ENCODE measurements at places on chromosomes 3 and 15.

DNA sequence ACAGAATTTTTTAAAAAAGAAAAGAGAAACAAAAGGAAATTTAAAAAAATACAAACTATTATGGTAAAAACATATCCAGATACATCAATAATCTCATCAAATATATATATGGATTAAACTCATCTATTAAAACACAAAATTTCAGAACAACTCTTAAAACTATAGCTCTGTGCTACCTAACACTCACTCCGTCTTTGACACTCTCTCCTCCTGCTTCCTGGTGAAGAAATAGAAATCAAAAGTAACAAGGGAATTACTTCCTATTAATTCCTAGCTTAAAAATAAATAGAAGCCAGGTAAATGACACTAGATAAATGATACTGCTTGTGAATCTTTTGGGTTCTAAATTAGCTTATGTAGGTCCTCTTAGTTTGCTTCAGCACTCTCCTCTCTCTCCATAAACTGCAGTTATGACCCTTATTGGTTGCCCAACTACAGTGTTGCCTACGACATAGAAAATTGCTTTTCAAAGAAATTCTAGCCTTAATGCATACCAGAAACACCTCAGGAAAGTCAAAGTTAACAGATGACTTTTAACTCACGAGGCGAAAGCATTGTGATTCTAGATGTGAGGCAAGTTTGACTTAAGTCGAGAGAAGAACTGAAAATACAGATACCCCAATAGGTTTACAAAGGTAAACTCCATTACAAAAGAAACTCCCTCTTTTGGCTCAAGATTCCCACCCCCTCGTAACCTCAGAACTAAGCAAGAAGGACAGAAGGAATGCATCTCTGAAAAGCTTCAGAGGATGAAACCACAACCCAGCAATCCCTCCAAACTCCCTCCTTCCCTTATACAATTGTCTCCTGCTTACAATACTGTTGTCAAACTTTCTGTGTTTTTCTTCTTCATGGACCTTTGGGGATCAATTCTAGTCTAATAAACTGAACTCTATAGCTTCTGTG lies 394.7 kb downstream of the FGF12 start:
- DNase-seq: no peak

DNA sequence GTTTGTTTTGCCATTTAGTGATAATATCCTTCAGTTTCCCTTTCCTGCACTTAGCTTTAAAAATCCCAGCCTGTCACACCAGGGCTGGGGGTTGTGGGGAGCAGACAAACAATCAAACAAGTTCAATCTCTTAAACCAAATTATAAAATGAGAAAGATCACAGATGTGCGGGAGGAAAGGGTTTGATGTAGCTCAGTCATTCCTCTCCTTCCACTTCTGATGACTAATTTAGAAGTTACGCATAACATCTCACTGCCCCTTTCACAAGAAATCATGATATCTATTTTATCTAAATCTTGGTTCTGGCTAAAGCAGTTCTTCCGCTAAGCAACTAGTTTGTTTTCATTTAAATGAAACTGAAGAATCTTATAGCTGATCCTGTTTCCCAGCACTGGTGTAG lies 34.1 kb upstream of the ATG7 start:
- DNase-seq: no peak

DNA sequence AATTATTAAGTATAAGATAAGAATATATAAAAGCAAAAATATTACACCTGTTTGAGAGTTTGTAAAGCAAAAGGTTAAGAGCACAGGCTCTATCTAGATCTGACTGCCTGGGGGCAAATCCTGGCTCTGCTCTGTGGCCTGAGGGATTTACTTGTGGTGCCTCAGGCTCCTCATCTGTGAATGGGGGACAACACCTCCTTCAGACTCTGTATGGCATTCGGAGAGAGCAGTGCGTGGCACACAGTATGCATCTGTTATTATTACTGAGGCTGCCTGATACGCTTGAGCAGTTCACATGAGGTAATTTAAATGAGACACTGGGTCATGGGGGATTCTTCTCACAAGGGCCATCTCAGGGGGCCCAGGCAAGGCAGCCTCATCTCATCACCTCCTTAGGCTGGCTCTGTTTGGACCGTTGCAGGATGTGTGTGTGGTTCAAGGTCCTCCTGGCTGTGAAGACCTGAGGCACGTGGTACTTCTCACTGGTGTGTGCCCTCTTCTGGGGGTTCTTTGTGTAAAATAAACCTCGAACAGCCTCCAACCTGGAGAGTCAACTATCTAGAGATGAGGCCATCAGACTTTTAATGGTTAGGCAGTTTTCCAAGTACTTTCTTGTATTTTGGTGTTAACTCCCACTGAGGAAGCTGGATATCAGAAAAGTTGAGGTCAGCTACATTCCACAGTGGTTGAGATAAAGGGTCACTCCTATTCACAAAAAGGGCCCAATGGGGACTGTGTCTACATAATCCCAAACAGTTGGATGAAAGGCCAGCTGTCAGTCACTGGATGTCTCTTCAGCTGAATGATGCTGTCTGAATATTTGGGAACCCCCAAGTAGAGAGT lies 9.0 kb downstream of the GNB5 start:
- no peak for DNase-seq

GRCh38 chr3:119296727-119297122 lies 2.5 kb downstream of the ARHGAP31 start:
- no peak for DNase-seq

- no peak for DNase-seq
Measured at GRCh38 chr3:176595307-176595706, 602.0 kb downstream of the TBL1XR1 start.

- no peak for DNase-seq
Measured at GRCh38 chr3:177916461-177916860, 619.8 kb upstream of the KCNMB2 start.

DNA sequence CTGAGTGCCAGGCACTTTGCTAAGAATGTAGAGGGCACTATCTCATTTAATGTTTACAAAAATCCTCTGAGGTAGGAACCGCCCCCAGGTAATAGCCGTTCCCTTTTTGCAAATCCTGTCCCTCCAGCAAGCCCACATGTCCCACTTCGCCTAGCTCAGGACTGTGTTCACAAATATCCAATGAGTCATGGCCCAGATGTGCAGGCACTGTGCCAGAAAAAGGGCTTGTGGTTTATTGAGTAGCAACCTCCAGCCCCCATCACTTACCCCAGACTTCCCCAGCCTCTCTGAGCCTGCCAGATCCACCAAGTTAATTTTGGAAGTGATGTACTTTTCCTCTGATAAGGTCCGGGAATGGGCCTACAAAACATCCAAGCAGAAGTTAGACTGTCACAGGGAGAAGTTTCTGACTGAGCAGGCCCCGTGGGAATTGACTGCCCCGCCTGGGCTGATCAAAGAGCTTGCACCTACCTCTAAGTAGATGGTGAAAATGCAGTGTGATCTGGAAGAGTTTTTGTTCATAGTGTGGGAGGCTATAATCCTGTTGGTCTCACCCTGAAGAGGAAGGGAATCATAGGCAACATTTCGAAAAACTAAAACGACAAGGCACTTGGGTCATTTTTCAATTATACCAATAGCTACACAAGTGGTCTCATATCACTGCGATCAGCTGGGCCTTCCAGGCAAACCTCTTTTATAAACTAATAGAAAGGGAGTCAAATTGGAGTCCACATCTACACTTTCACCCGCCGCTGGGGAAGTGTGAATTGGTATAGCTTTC lies 15.7 kb downstream of the KIF9 start:
- peak; percentile 17 for DNase-seq

- no peak for DNase-seq
Measured at GRCh38 chr3:27791956-27792355, 69.8 kb upstream of the EOMES start.

Data from CD4-positive, alpha-beta T cell treated with Interleukin-17A for 1 hour (primary cell).